Endodermal cell (in vitro differentiated cells): ENCODE measurements at places on chromosomes 4 and X.

DNA sequence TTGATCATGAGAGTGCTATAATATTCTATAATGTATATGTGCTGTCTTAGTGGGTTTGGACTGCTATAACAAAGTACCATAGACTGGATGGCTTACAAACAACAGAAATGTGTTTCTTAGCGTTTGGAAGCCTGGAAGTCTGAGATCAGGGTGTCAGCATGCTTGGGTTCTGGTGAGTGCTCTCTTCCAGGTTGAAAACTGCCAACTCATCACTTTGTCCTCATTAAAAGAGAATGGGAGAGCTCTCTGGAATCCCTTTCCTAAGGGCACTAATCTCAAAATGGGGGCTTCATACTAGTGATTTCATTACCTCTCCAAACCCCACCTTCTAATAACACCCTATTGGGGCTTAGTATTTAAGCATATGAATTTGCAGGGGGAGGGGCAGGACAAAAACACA, 33.5 kb upstream of the KCNIP4 start:
- no peak for DNase-seq
- H3K4me1 ChIP-seq = no peaks in the 10 kb centered on the region
- no peaks in the 10 kb centered on the region for H3K27me3 ChIP-seq
- no peak overlapping the region for H3K4me3 ChIP-seq
- H3K36me3 ChIP-seq = no peaks in the 10 kb centered on the region

DNA sequence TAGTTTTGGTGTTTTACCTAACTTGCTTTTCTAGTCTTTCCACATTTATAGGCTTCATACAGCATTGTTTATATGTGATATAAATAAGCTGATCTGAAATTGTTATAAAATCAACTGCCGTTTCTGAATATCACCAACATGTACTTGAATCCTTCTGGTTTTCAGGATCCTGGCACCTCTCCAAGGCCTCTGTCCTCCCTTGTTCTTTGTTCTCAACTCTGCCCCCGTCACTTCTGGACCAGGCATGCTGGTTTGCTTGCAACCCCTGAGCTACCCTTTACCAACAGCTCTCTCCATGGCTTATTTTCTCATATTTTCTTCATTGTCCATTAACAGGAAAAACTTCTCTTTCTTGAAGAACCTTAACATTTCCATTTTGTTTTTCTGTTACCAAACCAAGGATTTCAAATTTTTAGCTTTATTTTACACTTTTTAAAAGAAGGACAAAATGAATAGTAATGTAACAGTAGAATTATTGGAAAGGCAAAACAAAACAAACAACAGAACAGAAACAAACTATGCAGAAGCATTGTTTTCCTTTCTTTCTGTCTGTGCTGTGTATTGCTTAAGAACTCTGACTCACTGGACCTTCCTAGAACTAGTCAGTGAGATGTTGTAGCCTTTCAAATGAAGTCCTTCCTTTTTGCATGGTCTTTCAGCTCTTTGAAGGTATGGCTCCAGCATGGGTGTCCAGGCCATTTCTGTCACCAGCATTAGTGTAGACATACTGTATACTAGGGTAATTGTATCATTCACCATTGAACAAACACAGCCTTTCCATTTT, 44.8 kb downstream of the BANK1 start:
- no peak overlapping the region for H3K27ac ChIP-seq
- DNase-seq = no peak

DNA sequence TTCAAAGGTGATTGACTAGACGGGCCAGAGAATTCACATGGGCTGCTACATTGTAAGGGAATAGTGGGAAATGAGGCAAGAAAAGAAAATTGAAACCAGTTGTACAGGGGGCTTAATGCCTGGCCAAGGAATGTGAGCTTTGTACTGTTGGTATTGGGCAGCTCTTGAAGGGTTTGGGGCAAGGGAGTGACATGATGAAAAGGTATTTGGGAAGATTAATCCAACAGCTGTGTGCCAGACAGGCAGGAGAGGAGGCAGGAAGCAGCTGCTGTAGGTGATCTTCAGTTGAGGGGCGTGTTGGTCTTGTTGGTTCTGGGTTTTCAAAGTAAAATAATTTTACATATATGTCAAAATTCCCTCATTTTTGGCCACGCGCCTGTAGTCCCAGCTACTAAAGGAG, 384.5 kb upstream of the TENM3 start:
- no peak for DNase-seq
- H3K36me3 ChIP-seq = no peaks in the 10 kb centered on the region
- no peak overlapping the region for H3K4me3 ChIP-seq

GRCh38 chr4:184364100-184364921, 110.0 kb downstream of the IRF2 start:
- no peak overlapping the region for H3K27ac ChIP-seq
- H3K27me3 ChIP-seq = no peaks in the 10 kb centered on the region
- no peak overlapping the region for H3K4me3 ChIP-seq

DNA sequence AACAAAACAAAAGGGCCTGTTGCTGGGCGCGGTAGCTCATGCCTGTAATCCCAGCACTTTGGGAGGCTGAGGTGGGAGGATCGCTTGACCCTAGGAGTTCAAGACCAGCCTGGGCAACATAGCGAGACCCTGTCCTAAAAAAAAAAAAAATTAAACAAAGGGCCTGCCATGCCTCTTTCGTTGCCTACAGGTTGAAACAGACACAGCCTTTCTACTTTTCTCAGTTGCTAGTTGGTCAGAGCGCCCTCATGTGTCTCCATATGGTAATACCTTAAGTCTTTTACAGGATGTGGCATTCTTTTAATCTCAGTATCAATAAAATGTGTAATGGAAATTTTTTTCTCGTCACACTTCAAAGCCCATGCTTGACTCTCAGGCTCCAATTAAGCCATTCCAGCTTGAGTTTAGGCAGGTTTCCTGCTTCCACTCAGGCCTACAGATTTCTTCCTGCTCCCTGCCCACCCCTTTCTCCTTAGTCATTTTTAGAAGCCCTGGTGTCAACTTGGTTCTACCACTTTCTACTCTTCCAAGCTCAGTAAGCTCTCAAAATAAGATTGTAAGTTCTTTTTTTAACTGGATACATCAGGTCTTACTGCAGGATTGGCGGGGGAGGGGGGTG, 4.6 kb upstream of the SOWAHD start:
- H3K36me3 ChIP-seq = no peaks in the 10 kb centered on the region
- H3K27me3 ChIP-seq = no peaks in the 10 kb centered on the region

- no peak overlapping the region for H3K4me3 ChIP-seq
- no peak for DNase-seq
- H3K27me3 ChIP-seq = no peaks in the 10 kb centered on the region
- no peaks in the 10 kb centered on the region for H3K4me1 ChIP-seq
- peaks cover 15% of the 10 kb centered on the region for H3K36me3 ChIP-seq
- H3K27ac ChIP-seq = no peak overlapping the region
Observed at GRCh38 chr4:145788755-145789154, 108.8 kb downstream of the C4orf51 start.
